ENCODE measurements at places on chromosomes 2 and 18.

GRCh38 chr18:21408681-21409080 is 166.6 kb downstream of the GREB1L start:
- DNase-seq, result no peak

- DNase-seq, result no peak
Observed at GRCh38 chr2:188969236-188969635, 4.9 kb upstream of the COL3A1 start.

DNA sequence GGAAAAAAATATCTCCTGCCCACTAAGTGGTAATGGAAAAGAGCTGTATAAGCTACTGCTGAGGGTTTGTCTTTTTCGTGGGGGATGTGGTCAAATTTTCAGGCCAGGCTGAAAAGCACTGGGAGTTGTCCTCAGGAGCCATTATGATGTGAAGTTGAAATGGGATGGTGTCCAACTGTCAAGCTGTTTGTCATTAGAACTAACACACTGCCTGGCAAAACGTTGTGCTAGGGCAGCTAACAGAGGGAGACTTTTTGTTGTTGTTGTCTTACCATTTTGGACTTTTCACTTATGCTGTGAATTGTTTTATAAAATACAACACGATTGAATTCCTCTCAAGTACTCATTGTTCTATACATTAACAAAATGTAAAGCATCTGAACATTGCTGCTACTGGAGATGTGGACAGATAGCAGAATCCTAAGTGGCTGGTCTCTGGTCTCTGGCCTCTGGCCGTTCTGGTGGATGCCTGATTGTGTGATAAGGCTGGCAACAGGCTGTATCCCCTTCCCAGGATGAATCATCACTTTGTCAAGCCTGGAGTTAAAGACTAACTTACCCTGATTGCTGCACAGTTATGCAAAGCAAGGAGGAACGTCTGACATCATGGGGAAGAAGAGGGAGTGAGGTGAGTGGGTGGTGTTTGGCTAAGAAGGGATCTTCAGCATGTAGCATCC is 2.3 kb downstream of the MYO1B start:
- DNase-seq, result no peak

DNA sequence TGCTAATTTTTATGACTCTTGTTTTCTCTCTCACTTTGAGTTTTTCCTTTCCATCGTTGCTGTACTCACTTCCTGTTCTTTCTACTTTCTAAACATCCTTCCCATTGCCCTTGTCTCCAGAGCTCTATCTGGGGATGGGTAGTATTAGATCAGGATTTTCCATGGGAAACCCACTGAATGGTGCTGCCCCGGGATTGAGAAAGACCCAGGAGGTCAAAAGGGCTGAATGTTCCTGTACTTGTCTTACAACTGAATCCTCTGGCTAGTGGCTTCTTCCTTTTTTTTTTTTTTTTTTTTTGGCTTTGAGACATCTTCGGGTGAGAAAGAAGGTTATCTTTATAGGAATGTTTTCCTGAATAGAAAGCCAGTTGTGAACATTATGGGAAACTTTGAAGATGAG is 364.8 kb upstream of the SLC14A2 start:
- DNase-seq, result no peak

- no peak for DNase-seq
Observed at GRCh38 chr2:197161774-197162173, 148.8 kb downstream of the ANKRD44 start.

DNA sequence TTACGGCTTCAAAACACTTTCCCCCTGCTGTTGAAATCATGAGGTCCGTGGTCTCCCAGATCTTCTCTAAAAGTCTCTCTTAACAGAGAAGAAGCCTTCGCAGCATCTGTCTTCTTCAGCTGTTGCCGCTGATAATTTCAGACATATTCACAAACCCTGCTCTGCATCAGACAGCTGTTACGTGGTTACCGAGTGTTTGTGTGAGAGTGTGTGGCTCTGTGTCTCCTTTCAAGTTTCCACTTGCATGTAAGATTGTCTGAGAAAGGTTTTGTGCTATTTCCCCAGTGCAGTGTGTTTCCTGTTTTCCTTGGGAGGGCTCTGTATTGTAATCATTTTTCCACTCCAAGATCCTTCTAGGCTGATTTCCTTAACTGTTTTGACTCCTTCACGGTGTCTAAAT is 32.8 kb downstream of the MAIP1 start:
- peak; percentile 34 for DNase-seq

DNA sequence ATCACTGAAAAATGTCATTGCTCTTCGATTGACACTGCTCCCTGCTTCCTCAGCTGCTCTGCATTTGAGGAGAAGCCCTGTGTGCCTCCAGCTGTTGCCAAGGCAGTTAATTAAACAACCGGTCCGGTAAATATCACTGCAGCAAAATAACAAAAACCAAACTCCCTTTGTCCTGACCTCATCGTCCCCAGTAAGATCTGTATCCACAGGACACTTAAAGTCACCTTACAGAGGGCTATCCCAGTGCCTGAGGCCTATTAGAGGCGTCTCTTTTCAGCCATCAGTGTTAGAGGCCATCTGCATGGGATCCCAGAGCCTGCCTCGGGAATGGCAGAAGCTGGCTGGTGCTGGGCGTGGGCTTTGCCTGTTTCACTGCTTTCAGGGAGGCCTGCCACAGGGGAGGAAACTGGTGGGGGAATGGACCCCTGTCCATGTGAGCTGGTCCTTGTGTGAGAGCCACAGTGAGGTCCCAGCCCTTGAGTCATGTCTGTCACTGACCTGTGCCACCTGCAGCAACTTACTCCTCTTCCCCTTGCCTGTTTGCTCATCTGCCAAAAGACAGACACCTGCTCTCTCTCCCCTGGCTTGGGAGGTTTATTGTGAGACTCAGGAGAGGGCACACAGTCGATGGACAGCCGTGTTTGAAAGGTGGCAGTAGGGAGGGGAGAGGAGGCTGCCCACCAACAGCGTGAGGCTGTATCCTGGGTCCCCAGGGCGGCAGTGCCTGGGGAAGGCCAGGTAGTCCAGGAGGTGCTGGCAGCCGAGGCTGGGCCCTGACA is 117.7 kb upstream of the MCFD2 start:
- DNase-seq, result no peak

DNA sequence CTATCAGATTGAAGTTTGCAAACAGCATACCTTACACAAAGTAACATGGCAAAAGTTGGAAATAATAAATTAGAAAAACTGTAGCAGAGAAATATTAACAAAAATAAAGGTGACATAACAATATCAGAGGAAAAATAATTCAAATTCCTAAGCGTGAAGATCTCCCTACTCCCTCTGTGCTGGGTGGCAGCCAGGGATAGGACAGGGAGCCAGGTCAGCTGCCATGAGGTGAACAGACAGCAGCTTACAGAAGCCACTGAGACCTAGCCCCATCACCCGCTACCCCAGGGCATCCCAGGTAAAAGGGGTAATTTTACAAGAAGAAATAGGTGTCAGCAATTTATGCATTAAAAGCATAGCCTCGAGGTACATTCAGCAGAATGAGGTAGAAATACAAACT is 423.8 kb upstream of the HS6ST1 start:
- DNase-seq, result no peak

GRCh38 chr2:142723236-142723635 is 154.2 kb upstream of the KYNU start:
- no peak for DNase-seq

GRCh38 chr2:109507217-109507616 is 106.5 kb downstream of the SEPTIN10 start:
- DNase-seq, result peak; percentile 89

DNA sequence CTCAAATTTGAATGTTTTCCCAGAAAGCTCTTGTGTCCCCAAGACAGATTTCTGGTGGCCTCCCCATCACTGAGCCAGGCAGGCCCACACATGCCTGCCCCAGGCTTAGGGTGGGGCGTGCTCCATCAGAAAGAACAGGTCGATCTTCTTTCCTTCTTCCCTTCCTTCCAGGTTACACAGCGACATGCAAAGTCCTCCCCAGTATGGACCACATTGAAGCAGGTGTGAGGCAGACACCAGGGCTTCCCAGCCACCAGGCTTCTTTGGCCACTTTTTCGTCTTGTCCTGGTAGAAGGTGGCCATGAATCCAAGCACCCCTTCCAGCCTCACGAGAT is 41.4 kb upstream of the LAPTM4A start:
- no peak for DNase-seq

- peak; percentile 43 for DNase-seq
Observed at GRCh38 chr18:13465476-13465875, 246.9 kb downstream of the LDLRAD4 start.

GRCh38 chr18:48697441-48697840 is 158.6 kb downstream of the CTIF start:
- DNase-seq, result no peak

DNA sequence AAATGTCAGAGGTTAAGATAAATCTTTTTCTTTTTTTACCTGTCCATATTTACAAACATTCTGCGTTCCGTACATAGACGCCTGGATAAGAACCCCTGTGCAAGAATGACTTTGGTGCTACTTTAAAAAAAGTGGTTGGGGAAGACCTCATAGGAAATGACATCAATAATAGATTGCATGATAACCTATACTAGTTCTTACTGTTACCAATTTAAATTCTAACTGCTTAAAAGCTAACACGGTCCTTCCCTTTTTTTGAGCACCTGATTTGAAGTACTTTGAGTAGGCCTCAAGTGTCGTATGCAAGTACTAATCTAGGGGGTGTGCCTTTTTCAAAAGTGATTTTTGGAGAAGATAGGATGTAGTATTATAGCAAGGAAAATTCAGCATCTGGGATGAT is 2.1 kb downstream of the SLC39A10 start:
- peak; percentile 46 for DNase-seq

GRCh38 chr2:126885751-126886210 is 12.9 kb upstream of the TEX51 start:
- no peak for DNase-seq

DNA sequence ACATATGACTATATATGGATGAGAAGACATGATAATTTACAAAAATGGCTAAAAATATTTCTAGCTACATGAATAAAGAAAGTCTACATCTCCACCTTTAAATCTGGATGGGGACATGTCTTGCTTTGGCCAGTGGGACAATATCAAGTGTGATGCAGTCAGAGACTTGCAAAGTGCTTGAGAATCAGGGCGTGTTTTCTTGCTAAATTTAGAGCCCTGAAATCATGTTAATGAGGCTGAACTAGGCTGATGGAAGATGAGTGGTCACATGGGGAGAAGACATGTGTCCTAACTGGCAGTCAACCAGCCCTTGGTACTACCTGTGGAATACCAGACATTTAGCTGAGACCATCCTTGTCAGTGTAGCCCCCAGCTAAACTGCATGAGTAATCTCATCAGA is 278.5 kb upstream of the RGPD4 start:
- DNase-seq, result no peak

GRCh38 chr2:174240097-174240496 is 8.2 kb downstream of the OLA1 start:
- no peak for DNase-seq

GRCh38 chr2:54461261-54461660 is 5.1 kb downstream of the SPTBN1 start:
- no peak for DNase-seq

GRCh38 chr2:231761735-231762134 is 19.3 kb downstream of the PDE6D start:
- DNase-seq, result no peak

DNA sequence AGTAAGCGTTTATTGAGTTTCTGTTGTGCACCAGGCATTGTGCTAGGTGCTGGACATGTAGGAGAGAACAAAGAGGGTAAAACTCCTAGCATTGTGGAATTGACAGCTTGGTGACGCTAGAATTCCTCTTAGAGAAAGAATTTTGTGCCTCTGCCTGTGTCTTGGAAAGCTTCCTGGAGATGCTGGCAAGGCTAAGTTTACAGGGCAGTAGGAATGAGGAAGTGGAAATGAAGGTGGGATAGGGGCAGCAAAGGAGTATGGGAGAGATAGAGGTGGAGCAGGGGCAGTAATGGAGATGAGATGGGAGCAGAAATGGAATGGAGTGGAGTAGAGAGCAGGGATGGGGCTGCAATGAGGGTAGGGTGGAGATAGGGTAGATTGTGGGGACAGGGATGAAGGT is 29.8 kb downstream of the GPR39 start:
- DNase-seq, result no peak

GRCh38 chr2:174399171-174399570 is 3.6 kb downstream of the SCRN3 start:
- DNase-seq, result no peak

DNA sequence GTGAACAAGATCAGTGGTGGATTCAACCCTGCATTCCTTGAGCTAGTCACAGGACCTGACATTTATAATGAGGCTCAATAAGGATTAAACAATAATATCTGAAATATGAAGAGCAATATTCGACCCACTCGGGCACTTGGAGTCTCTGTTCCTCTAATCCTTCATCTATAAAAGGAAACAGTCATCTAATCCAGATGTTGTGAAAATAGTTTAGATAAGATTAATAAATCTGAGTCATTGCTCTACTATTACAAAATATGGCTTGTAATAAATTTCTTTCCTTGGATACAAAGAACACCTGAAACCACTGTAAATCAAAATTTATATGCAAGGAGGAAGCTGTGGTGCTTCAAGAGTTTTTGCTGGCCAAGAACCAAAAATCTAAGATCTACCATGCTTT is 846.9 kb upstream of the ACVR2A start:
- no peak for DNase-seq

DNA sequence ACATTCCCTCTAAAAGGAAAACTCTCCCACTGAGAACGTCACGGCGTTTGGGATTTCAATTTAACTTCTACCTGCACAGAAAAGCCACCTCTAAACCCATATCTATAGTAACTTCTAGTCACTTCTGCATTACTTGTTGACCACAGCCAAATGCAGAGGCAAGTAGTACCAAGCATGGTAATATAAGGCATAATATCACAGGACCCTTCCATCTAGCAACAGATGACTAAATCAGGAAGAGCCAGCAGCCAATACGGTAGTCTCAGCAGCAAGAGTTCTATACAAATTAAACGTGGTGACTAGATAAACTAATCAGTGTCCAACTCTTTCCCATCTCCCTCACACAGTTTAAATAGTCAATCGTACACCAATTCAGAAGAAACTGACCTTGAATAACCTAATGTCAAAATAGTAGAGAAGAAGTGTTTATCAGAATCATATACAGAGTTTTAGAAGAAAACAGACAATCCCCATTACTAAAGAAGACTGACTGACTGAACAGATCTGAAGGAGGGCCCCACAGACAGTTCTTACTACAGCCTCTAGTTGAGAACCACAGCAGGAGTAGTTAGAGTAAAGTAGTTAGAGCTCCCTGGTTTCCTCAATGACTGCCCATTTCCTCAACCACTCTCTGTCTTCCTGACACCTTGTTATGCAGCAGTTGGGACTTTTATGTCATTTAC is 30.0 kb downstream of the MEMO1 start:
- DNase-seq, result peak; percentile 44

DNA sequence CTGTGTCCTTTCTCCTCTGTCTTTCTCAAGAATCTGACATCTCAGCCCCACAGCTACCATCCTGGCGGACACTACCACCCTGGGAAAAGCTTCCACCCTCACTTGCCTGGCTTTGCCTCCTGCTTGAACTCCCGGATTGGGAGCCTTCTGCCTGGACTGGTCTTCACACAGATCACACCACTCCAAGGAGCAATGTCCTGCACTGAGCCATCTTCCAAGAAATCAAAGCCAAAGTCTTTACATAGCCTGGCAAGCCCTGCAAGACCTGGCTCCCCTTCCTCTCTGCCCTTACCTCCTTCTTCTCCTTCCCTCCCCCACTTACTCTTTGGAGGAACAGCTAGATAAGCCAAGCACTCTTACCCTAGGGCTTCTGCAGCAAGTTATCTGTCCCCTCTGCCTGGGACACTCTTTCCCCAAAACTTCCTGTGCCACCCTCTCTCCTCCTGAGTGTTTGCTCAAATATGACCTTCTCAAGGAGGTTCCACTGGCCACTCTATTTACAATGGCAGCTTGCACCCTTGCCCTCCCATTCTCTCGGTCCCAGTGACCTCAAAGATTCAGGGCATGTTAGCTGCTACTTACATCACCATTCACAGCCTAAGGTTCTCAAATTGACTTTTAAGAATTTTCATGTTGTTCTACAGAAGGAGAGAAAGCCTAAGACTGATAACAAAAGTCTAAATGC is 9.7 kb downstream of the ATP8B1 start:
- DNase-seq, result no peak

All from MV-4-11 (cell line).